ENCODE measurements at places on chromosomes 6 and 20. TPM values are rescaled to one million over a fixed set of nuclear protein-coding genes. Genes with fewer than 3 reads are reported as not detected.

GRCh38 chr6:135192256-135193174 is 11.4 kb downstream of the MYB start:
- H3K4me3 ChIP-seq: no peak overlapping the region
- no peak overlapping the region for H3K27ac ChIP-seq
- H3K4me1 ChIP-seq: no peaks in the 10 kb centered on the region
- H3K36me3 ChIP-seq: no peaks in the 10 kb centered on the region
- no peaks in the 10 kb centered on the region for H3K27me3 ChIP-seq

DNA sequence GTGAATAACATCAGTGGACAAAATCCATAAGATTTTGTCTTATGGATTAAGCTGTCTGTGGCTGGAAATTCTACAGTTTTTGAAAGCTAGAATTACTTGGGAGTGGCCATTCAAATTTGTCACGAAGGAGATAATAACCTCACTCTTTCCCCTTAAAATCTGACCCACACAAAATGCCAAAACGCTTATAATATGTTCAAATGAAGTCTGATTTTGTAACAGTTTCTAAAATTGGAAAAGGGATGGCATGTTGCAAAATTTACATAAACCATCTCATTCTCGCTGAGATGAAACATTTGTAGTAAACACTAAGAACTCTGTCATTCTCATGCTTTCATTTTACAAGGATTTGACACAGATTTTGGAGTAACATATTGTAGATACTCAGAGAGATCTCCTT is 112.7 kb downstream of the GJA1 start:
- H3K4me1 ChIP-seq: peaks cover 4% of the 10 kb centered on the region
- DNase-seq: no peak
- no peak overlapping the region for H3K4me3 ChIP-seq
- no peak overlapping the region for H3K27ac ChIP-seq
- no peaks in the 10 kb centered on the region for H3K36me3 ChIP-seq
- H3K27me3 ChIP-seq: no peaks in the 10 kb centered on the region

GRCh38 chr20:50712771-50713656 is 18.4 kb upstream of the PARD6B start:
- H3K4me3 ChIP-seq: no peak overlapping the region
- DNase-seq: no peak
- H3K27me3 ChIP-seq: no peaks in the 10 kb centered on the region
- H3K27ac ChIP-seq: no peak overlapping the region

DNA sequence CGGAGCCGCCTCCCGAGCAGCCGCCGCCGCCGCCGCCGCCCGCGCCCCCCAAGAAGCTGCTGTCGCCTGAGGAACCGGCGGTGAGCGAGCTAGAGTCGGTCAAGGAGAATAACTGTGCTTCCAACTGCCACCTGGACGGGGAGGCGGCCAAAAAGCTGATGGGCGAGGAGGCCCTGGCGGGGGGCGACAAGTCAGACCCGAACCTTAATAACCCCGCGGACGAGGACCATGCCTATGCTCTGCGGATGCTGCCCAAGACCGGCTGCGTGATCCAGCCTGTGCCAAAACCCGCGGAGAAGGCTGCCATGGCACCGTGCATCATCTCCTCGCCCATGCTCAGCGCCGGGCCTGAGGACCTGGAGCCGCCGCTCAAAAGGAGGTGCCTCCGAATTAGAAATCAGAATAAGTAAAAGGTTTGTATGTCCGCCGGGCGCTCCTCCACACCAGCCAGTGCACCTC is 145.2 kb downstream of the SOBP start:
- DNase-seq: no peak
- H3K36me3 ChIP-seq: no peaks in the 10 kb centered on the region
- no peak overlapping the region for H3K27ac ChIP-seq
- H3K4me1 ChIP-seq: no peaks in the 10 kb centered on the region
- no peaks in the 10 kb centered on the region for H3K27me3 ChIP-seq
- no peak overlapping the region for H3K4me3 ChIP-seq

The LINC00237 gene
- not detected for total RNA-seq

The OXT gene
- not detected for total RNA-seq

The FLRT3 gene
- 0.49 TPM for total RNA-seq

All from aorta (tissue), 5 donors.